ENCODE measurements at places on chromosomes 13 and 19.

DNA sequence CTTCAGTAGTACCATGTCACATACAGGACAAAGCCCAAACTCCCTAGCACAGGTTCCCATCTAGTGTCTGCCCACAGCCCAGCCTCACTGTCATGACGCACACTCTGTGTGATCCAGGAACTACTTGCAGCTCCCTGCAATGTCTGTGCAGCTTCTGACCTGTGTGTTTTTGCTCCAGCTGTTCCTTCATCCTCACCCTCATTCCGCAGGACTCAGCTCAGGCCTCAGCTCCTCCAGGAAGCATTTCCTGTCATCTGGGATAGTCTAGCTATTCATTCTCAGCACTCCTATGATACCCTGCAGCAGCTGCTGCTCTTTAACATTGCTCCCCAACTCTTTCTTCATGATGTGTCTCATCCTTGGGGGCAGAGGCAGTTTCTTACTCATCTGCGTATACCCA lies 56.1 kb downstream of the ENOX1 start:
- DNase-seq, result no peak

DNA sequence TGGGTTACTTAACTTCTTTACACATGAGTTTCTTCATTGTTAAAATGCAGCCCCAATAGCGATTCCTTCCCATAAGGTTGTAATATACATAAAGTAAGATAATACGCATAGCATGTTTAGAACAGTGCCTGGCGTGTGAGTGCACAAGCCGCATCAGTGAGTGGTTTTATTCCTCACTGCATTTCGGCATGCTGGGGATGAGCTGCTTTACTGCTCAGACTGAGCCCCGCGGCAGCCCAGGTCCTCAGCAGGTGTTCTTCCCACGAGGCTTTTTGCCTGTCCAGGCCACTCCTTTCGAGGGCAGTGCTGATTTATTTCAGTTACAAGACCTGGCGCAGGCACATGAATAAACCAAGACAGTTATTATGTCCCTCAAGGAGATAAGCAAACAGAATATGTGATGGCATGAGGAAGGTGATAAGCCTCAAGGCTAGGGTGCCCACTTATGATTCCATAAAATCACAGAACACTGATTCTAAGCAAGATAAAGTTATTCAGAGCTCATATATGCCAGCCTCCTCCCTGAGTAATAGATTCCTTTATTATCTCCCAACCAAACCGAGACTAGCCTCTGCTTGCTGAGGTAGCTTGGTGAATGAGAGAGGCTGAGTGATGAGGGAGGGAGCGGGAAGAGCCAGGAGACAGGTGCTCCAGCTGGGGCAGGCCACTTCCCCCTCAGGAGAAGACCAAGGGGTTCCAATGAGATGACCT lies 505.5 kb downstream of the DIAPH3 start:
- DNase-seq, result no peak

GRCh38 chr13:78998630-78999315 lies 339.8 kb upstream of the OBI1 start:
- DNase-seq, result no peak

- no peak for DNase-seq
Observed at GRCh38 chr13:78915015-78915414, 256.1 kb upstream of the OBI1 start.

DNA sequence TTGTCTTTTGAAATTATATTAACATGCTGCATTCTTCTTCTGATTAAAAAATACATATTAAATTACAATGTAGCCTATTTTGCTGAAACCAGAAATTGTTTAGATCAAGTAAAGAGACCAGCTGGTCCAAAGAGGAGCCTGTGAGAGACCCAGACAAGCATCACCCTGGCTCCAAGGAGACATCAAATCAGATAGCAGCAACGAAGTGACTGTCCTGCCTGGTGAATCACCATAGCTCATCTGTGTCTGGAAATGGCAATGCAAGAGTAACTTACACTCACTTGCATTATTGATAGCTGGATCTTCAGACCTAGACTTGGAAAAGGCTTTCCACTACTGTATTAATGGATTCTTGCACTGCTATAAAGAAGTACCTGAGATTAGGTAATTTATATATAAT lies 169.1 kb downstream of the KCTD12 start:
- DNase-seq, result no peak

DNA sequence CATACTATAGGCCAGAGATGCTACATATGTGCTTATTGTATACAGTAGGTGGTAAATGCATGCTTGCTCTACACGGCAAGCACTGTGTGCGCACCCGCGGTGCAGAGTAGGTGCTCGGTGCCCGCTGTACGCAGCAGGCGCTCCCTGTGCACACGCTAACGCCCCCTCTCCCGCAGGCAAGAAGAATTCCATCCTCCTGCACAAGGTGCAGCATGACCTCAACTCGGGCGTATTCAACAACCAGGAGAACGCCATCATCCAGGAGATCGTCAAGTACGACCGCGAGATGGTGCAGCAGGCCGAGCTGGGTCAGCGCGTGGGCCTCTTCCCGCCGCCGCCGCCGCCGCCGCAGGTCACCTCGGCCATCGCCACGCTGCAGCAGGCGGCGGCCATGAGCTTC lies 17.7 kb downstream of the POLRMT start:
- DNase-seq, result no peak

DNA sequence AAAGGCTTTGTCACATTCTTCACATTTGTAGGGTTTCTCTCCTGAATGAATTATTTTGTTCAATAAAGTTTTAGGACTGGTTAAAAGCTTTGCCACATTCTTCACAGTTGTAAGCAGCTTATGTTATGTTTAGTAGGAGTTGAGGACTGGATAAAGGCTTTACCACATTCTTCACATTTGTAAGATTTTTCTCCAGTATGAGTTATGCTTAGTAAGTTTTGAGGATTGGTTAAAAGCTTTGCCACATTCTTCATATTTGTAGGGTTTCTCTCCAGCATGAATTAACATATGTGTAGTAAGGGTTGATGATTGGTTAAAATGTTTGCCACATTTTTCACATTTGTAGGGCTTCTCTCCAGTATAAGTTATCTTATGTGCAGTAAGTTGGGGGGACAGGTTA lies 79.9 kb downstream of the ZNF431 start:
- no peak for DNase-seq

- DNase-seq, result no peak
Observed at GRCh38 chr19:8123683-8124082, 25.7 kb downstream of the FBN3 start.

DNA sequence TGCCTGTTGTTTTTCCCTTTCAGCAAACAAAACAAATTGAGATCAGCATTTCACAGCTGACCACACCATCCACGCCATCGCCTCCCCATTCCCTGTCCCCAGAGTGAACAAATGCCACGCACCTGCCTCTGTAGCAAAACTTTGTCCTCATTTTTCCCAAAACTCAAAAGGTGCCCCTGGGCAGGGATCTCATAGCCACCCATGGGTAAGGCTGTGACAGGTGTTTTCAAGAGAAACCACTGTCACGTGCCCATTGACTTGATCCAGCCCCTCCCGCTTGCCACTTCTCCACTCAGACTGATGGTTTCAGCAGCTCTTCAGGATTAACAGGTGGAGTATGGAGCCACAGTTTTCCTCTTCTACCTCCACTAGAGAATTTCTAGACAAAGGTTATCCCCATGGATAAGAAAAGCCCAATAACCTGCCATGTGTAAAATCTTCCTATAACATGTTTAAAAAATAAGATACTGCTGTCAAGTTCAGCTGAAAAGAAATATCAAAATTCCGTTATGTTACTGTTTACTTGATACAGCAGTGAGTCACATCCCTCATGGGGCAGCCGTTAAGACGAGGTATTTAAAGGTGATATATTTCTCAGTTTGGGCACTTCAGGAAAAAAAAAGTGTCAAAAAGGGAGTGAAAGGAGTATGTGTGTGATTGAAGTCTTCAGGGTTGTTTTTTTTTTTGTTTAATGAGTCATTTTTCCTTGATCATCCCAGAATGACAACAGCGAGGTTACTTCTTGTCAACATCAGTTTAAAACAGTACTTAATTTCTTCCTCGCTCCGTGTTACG lies 63.5 kb upstream of the GPR183 start:
- DNase-seq, result no peak

DNA sequence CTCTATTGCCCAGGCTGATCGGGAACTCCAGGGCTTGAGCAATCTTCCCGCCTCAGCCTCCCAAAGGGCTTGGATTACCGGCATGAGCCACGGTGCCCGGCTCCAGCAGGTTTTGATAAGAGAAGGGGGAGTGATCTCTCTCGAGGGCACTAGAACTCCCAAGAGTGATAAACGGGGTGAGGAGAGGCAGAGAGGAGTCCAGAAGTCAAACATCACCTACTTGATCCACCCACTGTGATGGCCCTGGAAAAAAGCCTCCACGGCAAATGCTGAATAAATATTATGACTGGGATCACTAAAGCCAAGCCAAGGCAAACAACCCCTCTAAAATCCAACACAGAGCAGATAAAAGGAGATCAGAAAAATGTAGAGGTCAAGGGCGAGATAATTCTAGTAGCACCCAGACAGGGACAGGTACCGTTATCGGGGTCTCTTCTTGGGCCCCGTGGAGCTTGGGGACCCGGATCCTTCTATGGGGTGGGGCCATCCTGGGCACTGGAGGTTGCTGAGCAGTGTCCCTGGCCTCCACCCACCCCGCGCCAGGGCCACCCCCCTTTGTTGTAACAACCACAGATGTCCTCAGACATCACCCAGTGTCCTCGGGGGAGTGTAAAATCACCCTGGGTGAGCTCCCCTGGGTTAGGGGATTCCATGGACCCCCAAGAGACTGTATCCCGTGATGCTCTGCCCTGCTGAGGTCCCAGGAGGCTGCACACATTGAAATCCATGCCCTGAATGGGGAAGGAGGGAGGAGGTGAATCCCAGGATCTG lies 3.7 kb upstream of the CREB3L3 start:
- DNase-seq, result no peak

- no peak for DNase-seq
Observed at GRCh38 chr13:70087247-70087646, 20.4 kb upstream of the ATXN8OS start.

- DNase-seq, result no peak
Observed at GRCh38 chr13:107590556-107590955, 624.8 kb downstream of the LIG4 start.

- DNase-seq, result no peak
Observed at GRCh38 chr13:46660857-46661256, 107.9 kb downstream of the LRCH1 start.

DNA sequence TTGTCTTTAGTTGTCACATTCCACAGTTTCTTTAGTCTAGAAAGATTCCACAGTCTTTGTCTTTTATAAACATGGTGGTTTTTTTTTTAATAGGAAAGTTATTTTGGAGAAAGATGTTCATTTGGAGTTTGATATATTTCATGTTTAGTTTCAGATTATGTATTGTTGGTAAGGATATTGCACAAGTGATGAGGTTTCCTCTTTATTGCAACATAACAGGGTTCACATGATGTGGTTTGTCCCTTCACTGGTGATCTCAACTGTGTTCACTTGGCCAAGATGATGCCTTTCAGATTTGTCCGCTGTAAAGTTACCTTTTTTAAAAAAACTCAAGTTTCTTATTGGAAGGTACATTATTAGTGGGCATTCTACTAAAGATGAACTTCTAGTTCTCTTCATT lies 3.2 kb downstream of the ZNF230 start:
- DNase-seq, result no peak

DNA sequence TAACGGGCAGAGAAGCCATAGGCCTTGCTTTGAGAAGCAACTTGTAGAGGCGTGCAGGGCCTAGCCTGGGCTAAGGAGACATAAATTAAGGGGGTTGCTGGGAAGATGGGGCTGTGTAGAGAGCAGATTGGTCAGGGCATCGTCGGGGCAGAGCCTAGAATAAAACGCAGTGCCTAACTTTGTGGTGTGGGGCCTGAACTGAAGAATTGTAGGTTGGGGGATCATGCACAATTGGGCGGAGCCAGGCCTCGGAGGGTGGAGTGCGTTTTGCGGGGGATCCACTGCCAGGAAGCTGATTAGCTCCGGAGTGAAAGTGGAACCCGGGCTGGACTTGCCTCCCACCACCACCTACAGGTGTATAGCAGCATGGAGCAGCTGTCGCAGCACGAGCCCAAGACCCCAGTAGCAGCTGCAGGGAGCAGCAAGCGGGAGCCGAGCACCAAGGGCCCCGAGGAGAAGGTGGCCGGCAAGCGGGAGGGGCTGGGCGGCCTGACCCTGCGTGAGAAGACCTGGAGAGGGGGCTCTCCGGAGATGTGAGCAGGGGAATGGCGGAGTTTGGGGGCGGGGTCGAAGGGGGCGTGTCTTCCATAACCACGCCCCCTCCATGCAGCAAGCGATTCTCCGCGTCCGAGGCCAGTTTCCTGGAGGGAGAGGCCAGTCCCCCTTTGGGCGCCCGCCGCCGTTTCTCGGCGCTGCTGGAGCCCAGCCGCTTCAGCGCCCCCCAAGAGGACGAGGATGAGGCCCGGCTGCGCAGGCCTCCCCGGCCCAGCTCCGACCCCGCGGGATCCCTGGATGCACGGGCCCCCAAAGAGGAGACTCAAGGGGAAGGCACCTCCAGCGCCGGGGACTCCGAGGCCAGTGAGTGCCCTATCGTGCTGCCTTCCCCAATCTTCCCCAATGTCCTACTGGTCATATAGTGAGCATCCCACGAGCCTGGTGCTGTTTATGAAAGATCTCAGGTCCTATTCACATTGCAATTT lies 13.8 kb downstream of the DNASE2 start:
- peak; percentile 37 for DNase-seq
